GM12891 (cell line): ENCODE measurements at places on chromosomes 1 and 21.
A peak's percentile ranks its signal among the peaks of the same experiment; 100 is the strongest.

- DNase-seq, result no peak
Observed at GRCh38 chr1:172399756-172400721, 20.4 kb upstream of the C1orf105 start.

GRCh38 chr1:55131801-55132200 is 83.4 kb downstream of the USP24 start:
- no peak for DNase-seq

- DNase-seq, result no peak
Observed at GRCh38 chr1:91761295-91761721, 124.6 kb downstream of the TGFBR3 start.

DNA sequence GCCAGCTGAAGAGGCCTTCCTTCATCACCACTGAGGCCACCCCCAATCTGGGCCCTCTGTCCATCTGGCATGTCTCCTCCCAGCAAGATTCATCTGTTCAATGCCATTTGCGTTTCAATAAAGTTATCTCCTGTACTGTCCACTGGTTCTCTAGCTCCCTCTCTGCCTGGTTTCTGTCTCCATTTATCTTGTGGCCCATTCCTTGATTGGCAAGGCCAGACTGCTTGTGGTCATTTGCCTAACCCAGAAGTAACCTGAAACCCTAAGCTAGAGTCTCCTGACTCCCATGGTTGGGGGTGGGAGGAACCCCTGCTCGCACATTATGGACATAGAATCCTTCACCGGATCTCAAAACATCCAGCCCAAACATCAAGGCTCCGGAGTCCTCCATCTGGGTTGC is 2.1 kb upstream of the IPO9 start:
- DNase-seq, result no peak

DNA sequence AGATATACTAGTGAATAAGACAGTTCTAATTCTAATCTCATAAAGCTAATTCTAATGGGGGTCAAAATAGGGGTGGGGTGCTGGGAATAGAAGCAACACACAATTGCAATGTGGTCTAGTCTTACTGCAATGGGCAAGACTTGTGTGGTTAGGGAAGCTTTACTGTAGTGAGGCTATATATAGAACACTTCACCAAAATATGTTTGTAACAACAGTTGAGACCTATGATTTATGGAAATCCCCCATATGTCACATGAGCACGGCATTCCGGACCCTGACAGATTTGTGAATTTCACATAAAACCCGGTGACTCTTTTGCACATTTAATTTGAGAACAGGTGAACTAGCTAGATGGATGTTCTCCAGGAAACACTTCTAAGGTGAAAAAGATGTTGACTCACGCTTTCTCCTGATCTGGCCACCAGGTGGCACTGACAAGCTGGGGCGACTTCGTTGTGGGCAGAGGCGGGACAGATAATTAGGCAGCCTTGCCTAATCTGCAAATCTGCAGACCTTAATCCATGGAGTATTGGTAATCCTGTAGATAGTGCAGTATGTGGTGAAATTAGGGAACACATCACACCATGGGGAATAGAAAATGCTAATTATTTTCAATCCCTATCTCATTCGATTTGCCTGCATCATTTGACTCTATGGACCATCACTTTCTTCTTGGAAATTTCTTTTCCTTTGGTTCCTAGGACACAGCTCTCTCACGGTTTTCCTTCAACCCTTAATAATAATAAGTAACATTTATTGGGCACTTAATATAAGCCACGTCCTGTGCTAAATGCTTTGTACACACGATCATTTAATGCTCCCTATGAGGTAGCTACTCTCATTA is 37.7 kb downstream of the KIAA0040 start:
- DNase-seq, result peak; percentile 42

- no peak for DNase-seq
Observed at GRCh38 chr1:158506369-158506987, 34.5 kb downstream of the OR10R2 start.

- DNase-seq, result no peak
Observed at GRCh38 chr1:114691061-114691460, 4.3 kb downstream of the AMPD1 start.

DNA sequence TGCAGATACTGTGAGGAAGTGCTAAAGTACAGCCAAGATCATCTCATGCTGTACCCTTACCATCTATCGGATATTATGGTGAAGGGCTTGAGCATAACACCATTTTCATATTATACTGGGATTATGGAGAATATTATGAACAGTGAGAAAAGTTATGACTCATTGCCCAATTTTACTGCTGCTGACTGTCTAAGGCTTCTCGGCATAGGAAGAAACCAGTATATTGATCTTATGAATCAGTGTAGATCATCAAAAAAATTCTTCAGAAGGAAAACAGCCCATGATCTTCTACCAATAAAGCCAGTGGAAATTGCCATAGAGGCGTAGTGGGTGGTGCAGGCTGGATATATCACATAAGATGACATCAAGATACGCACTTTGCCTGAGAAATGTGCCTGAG is 47.7 kb downstream of the PPIAL4G start:
- no peak for DNase-seq

- DNase-seq, result no peak
Observed at GRCh38 chr1:183633676-183634343, 1.8 kb downstream of the ARPC5 start.

DNA sequence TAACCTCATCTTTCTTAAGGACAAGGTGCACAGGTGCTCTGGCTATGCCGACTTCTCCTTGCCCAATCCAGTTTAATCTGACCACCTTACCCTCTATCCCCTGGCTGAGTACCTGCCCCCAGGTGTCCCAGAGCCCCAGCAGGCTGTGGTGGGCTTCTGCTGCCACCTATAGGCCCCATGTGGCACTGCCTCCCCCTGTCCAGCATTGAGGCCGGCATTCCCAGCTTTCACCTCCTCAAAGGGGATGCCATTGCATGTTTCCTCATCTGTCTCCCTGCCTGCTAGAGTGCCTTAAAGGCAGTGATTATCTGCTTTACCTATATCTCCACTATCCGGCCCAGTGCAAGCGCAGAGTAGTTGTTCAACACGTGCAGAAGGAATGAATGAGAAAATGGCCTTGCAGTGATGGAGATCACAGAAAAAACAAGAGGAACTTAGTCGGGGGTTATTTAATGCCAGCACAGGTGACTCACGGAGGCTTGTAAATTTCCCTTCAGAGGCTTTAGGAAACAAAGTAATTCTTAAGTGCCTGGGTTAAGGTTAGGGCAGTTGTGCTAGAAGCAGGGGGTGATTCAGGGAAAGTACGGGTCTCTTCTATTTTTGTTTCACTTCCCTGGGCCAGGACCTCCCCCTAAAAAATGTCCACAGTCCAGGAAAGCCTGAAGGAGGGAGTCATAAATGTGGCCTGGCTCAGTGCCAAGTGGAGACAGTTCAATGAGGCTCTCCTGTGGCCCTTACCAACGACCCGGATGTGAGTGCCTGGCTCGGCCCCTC is 131.8 kb upstream of the NGF start:
- peak; percentile 50 for DNase-seq

DNA sequence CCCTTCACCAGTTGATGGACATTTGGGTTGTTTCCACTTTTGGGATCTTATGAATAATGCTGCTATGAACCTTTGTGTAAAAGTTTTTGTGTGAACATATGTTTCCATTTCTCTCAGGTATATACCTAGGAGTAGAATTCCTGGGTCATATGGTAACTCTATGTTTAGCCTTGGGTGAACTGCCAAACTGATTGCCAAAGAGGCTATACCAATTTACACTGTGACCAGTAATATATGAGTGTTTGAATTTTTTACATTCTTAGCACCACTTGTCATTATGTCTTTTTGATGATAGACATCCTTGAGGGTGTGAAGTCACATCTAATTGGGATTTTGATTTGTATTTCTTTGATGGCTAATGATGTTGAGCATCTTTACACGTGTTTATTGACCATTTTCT is 290.1 kb downstream of the DUSP10 start:
- no peak for DNase-seq

- DNase-seq, result no peak
Observed at GRCh38 chr1:96358057-96358456, 363.5 kb upstream of the PTBP2 start.

GRCh38 chr1:236425031-236425663 is 31.1 kb downstream of the EDARADD start:
- DNase-seq, result peak; percentile 62

GRCh38 chr21:29443411-29444010 is 144.8 kb downstream of the BACH1 start:
- DNase-seq, result no peak

GRCh38 chr1:119139403-119139802 is 1.1 kb downstream of the WARS2 start:
- no peak for DNase-seq

DNA sequence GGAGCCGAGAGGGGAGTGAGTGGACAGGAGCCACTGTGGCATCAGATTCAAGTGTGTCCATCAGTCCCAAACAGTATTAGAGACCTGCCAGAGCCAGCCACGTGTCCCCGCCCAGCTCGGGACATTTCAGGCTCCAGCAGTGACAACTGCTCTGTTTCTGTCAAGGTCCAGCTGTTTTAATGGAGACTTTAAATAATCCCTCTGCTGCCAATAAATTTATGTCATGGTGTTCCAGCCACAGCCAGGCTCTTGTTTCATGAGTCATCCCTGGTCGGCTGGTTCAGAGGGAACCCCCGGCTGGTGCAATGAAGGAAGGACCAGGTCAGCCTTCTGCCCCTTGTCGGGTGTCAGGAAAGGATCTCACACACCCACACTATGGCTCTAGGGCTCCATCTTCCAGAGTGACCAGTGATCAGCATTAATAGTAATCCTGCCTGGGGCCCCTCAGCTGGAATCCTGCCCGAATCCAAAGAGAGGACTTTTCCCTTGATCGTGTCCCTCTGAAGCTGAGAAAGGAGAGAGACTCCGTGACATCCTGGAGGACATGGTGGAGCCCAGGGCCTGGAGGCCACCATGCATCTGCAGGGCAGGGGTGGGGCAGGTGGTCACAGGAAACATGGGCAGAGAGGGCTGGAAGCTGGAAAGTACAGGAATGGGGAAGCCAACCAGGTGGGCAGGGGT is 197.3 kb downstream of the MATN1 start:
- DNase-seq, result no peak

GRCh38 chr21:16425376-16425775 is 695.6 kb downstream of the USP25 start:
- DNase-seq, result no peak

DNA sequence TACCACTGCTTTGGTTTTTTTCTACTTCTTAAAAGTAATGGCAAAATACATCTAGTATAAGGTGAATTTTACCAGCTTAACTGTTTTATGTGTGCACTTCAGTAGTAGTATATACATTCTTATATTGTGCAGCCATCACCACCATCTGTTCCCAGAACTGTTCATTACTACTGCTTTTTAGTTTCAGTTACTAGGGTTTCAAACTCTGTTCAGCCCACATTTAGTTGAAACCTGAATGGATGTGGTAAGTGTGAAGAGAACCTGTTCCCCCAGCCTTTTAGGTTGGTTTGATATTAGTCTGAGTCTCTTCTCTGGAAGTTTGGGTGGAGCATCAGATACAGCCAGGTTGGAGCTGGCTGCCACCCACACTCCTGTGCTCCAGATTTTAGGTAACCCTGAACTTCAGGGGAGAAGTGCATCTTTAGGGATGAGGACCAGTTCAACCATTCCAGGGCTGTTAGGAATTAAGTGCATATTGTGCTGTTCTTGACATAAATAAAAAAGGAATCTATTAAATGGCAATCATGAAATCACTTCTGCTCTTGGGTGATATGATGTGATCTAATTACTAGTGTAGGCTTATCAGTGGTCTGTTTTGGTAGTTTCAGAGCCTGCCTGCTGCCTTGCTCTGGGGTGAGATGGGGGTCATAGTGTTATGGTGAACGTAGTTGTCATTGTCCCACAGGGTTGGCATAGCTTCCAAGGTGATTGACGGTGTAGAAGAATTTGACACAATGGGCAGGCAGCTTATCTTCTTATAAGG is 32.1 kb downstream of the URB2 start:
- no peak for DNase-seq

DNA sequence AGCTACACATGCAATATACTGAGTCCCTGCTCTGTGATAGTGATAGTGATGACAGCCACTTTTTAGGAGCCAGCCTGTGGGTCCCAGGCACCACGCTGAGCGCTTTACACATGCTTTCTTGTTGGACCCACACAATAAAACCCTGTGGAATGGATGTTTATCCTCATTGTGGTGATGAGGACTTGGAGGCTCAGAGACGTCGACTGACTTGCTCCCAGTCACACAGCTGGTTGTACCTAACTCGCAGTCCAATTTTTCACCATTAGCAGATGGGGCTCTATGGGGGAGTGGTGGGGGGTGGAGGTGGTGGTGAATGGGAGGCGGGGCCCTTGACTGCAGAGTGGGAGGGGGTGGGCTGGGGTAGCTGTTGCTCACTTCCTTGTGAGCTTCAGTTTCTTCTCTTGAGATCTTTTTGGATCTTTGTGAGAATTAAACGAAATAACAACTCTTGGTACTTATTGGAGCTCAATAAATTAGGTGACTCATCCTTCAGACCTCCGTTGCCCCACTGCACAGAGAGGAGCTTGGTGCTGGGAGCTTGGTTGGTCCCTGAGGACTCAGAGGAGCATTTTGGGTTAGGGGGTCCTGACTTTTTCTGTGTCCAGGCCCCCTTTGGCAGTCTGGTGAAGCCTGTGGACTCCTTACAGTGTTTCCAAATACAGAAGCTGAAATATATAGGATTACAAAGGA is 61.8 kb upstream of the CD1D start:
- no peak for DNase-seq

GRCh38 chr1:26703478-26703877 is 7.7 kb downstream of the ARID1A start:
- DNase-seq, result no peak

GRCh38 chr1:10736634-10737586 is 59.5 kb downstream of the CASZ1 start:
- no peak for DNase-seq

GRCh38 chr1:21645550-21645949 is 23.6 kb downstream of the RAP1GAP start:
- DNase-seq, result no peak

DNA sequence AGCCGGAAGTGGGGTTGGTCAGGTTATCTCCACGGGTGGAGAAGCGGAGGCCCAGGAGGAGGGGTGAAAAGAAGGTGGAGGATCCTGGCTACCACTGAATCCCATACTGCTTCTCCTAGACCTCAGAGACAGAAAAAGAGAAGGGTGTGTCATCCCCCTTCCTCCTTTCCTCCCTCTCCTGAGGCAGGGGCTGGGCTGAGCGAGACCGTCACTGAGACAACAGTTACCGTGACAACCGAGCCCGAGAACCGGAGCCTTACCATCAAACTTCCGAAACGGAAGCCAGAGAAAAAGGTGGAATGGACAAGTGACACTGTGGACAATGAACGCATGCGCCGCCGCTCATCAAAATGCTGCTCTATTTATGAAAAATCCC is 42.1 kb upstream of the NBPF3 start:
- DNase-seq, result no peak

- no peak for DNase-seq
Observed at GRCh38 chr1:201275253-201275666, 8.0 kb upstream of the PKP1 start.

GRCh38 chr1:17561561-17561985 is 22.1 kb downstream of the ARHGEF10L start:
- no peak for DNase-seq

- no peak for DNase-seq
Observed at GRCh38 chr1:39086865-39087409, 60.8 kb downstream of the NDUFS5 start.

- no peak for DNase-seq
Observed at GRCh38 chr1:230100932-230101331, 33.9 kb downstream of the GALNT2 start.
